Cardiac muscle cell (in vitro differentiated cells and primary cell): ENCODE measurements at places on chromosomes 13 and 19.
A peak's percentile ranks its signal among the peaks of the same experiment; 100 is the strongest.

GRCh38 chr19:55605637-55606470, at the start of gene ZNF865:
ZNF865 (plus strand) TSS chr19:55605647; CDS start chr19:55613619, 7,972 bp downstream.
- peak; percentile 92 for DNase-seq

GRCh38 chr13:85806553-85807175, 7.4 kb upstream of the SLITRK6 start:
- DNase-seq = peak; percentile 75

GRCh38 chr13:46609052-46609451, 56.1 kb downstream of the LRCH1 start:
- no peak for DNase-seq

DNA sequence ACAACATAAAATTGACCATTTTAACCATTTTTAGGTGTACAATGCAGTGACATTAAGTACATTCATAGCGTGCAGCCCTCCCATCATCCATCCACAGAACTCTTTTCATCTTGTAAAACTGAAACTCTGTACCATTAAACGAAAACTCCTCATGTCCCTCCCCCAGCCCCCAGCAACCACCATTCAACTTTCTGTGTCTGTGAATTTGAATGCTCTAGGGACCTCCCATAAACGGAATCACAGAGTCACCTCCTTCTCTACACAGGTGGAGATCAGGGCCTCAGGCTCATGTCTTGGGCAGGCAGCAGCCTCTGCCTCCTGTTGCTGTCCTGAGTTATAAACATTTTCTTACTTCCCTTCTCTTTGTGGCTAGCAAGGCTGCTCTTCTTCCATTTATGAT, 7.3 kb upstream of the CCNE1 start:
- DNase-seq = no peak

GRCh38 chr13:97371486-97372109, 62.4 kb upstream of the RAP2A start:
- no peak for DNase-seq

GRCh38 chr19:28605501-28606268, 607.3 kb downstream of the UQCRFS1 start:
- no peak for DNase-seq

- no peak for DNase-seq
Measured at GRCh38 chr13:114148521-114148855, 16.1 kb upstream of the RASA3 start.

DNA sequence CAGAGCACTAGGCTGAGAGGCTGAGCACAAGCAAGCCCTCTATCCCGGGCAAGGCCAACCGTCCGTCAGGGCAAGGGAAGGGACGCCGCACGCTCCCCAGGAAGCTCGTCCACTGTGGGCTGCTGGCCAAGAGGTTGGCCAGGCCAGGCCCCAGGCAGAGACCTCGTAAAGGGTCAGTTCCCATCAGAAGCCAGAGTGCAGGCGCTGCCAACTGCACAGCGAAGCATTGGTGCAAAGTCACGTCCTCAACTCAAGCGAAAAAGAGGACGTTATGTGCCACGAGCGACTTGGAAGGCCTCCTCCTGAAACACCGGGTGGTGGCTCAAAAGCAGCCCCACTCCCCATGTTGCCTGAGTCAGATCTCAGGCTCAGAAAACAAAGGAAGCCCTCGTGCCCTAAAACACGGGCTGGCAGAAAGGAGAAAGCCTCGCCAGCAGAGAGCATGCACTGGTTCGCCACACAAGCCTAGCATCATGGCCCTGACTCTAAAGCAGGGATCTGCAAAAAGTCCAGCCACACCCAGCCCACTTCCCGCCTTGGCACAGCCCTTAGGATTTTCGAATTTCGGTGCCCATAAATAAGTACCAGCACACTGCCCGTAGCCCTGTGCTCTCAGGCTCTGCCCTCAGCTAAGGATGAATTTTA, 4.7 kb downstream of the AKAP8 start:
- DNase-seq = no peak

- no peak for DNase-seq
Measured at GRCh38 chr13:51278426-51279130, 56.4 kb downstream of the FAM124A start.

DNA sequence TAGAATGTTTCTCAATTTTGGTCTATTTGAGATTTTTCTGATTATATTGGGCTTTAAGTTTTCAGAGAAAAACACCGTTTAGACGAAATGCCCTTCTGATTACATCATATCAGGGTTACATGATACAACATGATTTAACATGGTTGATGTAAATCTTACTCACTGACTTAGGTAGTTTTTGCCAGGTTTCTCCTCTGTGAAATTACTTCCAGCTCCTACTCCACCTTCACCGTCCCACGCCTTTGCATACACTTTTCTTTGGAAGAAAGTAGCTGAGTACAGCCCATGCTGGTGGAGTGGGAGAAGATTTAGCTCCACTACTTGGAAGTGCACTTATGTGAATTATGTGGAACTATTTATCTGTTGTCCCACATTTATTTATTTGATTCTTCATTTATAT, 433.2 kb upstream of the KLHL1 start:
- no peak for DNase-seq

DNA sequence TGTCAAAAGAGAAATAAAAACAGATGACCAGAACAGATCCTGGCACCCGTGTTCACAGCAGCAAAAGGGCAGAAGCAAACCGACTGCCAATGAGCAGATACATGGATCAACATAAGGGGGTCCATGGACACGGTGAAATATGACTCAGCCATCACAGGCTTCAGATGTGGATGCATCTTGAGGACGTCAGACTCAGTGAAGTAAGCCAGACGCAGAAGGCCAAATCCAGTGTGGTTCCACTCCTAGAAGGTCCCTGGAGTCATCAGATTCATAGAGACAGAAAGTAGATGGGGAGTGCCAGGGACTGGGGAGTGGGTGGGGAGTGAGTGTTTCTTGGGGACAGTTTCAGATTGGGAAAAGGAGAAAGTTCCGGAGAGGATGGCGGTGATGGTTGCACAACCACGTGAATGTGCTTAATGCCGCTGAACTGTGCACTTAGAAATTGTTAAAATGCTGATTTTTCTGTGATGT, 28.8 kb upstream of the SEMA6B start:
- no peak for DNase-seq

DNA sequence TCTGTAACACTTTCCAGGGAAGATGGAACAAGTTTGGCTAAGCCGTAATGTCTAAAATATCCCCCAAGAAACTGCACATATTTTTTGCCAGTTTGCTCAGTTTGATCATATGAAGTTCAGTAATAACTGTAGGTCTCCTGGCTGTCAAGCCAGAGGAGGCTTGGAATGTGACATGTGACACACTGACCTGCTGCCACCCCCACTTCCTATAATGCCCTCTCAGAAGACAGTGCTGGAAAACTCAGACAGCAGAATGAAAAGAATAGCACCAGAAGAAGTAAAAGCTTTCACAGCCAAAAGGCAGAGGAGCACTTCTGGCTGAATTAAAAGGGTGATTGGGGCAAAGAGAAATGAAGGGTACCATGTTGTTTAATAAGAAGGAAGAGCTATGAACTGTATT, 67.4 kb upstream of the UBAC2 start:
- DNase-seq = peak; percentile 59

DNA sequence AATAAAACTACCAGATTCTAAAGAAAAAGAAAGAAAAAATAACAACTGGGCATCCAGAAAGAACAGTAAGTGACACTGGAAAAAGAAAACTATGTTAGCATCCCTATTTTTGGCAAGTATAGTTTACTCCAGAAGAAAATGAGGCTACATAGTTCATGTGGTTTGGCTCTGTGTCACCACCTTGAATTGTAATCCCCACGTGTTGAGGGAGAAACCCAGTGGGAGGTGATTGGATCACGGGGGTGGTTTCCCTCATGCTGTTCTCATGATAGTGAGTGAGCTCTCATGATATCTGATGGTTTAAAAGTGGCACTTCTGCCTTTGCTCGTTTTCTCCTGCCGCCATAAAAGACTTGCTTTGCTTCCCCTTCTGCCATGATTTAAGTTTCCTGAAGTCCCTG, 76.9 kb downstream of the ITGBL1 start:
- no peak for DNase-seq

DNA sequence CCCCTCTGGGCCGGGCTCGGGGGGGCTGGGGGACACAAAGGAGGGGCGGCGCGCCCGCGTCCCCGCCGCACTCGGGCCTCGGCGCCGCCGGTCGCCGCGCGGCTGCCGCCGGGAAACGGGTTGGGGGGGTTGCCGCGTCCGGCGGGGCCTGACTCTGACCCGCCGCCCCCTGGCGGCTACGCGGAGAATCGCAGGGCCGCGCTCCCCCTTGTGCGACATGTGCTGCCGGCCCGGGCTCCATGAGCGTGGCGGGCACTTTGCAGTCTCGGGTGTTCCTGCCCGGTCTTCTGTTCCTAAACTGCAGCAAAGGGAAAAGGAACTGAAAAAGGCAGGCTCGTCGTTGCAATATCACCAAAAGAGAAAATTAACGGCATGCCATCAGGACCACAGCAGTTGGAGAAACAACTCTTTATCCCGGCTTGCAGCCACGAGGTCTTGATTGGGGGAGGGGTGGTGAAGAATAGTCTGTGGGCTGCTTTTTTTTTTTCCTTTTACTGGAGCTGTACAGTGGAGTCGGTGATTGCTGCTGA, 1.5 kb downstream of the MIR17HG start:
- DNase-seq = no peak

DNA sequence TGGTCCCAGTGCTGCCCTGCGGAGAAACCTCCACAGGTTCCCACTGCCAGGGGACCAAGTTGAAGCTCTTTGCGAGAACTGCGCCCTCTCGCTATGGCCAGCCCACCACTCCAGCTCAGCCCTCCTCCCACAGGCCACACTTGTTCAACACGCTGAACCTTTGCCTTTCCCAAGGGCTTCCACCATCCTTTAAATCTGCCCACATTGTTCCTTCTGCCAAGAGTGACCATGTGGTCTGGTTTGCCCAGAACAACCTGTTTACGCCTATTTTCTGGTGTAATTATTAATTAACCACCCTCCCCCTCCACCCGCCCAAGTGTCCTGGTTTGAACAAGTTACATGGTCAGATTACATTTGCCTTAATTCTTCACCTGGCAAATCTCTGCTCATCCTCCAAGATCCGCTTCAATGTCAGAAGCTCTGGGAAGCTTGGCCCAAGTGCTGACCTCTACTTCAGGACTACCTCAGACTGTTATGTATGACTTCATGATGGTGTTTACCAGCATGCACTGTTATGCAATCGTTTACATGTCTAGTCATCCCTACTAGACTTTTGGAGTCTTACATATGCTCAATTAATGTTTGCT, 12.0 kb upstream of the USP12 start:
- DNase-seq = peak; percentile 36

DNA sequence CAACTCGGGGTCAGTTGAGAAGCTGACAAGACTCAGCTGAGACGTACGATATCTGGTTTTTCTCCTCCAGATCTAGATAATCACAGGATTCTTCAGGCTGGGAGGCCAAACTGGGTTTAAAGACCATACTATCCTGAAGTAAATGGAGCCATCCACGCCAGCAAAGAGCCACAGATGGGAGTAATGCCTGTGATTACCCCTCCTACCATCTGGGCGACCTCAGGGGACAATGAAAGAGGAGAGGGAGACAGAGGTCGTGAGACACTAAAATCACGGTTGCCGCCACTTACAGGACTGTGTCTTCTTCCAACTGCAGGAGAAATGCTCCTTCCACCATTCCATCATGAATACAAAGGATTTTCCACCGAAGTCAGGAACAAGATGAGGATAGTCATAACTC, 3.1 kb upstream of the NLRP13 start:
- DNase-seq = no peak

DNA sequence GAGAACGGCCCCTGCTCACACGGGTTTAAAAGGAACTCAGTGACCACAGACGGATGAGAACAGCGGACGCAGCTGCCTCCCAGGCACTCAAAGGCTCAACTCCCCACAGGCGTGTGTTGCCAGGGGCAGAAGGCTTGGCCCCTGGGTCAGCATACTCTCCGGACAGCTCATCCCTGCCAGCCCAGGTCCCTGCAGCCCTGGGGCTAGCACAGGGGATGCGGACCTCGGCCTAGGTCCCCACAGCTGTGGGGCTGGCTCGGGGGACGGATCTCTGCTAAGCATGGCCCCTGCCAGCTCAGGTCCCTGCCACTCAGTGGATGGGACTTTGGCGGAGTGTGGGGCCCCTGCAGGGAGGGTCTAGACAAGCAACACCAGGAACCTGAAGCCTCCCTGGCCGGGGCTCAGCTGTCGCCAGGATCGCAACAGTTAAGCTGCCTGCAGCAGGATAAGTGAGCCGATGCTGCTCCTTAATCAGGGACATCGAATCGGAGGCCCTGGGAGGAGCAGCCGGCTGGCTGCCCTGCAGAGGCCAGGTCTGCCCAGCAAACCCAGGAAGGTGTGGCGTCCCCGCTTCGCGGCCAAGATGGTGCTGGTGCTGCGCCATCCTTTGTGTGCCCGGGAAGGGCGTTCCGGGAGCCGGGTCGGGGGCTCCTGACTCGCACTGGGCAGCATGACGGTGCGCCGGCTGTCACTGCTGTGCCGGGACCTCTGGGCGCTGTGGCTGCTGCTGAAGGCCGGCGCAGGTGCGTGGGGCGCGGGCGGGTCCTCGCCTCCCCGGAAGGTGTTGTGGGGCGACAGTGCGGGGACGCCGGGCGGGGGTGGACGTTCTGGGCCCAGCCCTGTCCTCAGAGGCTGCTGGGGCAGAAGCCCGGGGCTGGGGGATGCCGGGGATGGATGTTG, 32.5 kb downstream of the MCF2L start:
- peak; percentile 20 for DNase-seq

- DNase-seq = no peak
Measured at GRCh38 chr13:74892096-74892495, 589.9 kb downstream of the TBC1D4 start.

DNA sequence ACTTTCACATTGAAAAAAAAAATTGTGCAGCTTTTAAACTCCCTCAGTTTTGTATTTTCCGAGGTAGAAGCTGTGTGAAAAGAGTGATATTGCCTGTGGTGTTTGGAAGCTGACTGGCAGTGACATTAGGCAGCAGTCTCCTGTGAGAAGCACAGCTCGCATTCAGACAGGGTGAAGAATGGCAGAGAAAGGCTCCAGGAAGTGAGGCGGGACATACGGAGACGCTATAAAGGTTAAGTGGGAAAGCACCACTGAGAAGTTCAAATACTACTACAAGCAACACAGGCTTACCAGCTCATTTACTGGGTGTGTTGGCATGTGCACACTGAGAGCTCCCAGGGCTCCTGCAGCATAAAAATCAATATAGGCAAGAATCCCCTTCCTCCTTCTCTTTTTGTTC, 88.4 kb downstream of the RXFP2 start:
- peak; percentile 84 for DNase-seq

DNA sequence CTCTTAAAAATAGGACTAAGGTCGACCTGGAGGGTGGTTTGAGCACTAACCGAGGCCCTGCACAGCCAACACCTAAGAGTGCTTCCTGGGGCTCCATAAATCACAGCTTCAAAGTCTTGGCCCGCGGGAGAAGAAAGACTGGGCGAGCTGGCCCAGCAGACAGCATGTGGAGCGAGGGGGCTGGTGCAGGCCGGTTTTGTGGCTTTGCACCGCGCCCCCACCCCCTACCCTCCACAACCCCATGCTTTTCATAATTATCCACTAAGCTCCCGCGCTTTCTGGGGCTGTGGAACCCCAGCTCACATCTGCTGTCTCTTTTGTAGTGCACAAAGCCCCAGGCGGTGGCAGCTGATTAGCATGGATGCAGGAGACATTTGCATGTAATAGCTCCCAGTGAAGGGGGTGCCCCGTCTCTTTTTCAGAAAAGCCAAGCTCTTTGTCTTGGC, 17.1 kb downstream of the CARM1 start:
- DNase-seq = no peak
